CD4-positive, alpha-beta T cell (primary cell): ENCODE measurements at places on chromosomes 3 and 15.

- DNase-seq: no peak
Measured at GRCh38 chr3:36373084-36373483, 7.2 kb upstream of the STAC start.

DNA sequence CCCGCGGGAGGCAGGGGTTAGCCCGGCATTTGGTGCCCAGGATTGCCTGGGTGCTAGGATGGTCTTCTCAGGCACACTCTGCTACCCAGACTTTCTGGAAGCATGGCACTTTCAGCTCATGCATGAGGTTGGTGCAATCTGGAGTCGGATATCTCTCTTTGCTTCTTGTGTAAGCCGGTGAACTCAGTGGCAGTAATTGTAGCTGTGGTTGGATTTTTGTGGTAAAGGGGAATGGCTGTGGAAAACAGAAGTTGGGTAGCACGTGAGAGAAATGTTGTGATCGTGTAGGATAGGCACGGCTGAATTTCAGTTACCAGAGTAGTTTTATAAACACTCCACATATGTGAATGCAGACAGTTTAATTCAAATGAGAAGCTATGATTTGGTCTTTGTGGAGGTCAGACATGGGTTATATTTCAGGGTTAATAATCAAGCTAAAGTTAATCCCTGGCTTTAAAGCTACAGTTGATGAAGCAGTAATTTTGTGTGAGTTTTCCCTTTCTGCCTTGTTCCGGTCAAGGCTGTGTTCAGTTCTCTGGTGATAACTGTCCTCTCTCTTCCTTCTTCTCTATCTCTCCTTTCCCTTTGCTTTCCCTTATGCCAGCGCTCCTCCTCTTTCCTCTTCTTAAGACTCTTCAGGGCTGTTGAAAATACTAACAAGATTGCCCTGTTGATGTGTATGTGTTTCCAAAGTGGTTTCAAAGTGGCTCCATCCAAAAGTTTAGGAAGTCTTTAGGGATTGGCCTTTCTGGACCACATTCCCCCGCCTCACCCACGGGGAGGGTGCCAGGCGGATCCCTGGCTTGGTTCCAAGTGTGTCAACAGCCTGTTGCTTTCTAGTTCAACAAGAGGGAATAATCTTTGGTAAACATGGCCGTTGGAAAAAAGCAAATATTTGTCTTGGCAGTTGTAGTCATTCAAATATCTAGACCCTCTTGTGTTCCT, 404.6 kb upstream of the C2CD4B start:
- DNase-seq: no peak

GRCh38 chr15:101536166-101536874, 46.8 kb upstream of the PCSK6 start:
- no peak for DNase-seq

GRCh38 chr3:173096994-173097785, 43.8 kb downstream of the SPATA16 start:
- DNase-seq: no peak

GRCh38 chr3:107369791-107370190, 7.4 kb upstream of the CCDC54 start:
- no peak for DNase-seq

GRCh38 chr3:38168151-38169026, 3.1 kb downstream of the OXSR1 start:
- no peak for DNase-seq

GRCh38 chr3:124779116-124779515, 48.9 kb downstream of the UMPS start:
- no peak for DNase-seq

- DNase-seq: peak; percentile 71
Measured at GRCh38 chr3:71721651-71722157, 3.5 kb downstream of the EIF4E3 start.
